Hepatocyte (in vitro differentiated cells): ENCODE measurements at places on chromosomes 7 and 10.

DNA sequence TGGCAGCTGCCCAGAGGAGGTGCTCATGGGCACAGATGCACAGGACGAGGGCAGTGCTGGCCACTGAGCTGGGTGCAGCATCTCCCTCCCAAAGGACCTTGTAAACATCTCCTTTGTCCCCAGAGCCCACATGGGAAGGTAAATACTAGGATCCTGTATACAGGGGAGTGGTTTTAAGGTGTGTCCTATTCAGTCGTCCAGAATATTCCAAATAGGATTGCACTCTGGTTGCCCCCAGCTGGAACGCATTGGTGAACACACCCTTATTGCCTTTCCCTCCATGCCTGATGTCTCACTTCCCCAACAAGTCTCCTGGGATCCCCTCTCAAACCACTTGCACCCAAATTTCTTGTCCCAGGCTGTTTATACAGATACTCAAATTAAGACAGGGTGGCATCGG lies 152.0 kb upstream of the PCBD1 start:
- DNase-seq = no peak

DNA sequence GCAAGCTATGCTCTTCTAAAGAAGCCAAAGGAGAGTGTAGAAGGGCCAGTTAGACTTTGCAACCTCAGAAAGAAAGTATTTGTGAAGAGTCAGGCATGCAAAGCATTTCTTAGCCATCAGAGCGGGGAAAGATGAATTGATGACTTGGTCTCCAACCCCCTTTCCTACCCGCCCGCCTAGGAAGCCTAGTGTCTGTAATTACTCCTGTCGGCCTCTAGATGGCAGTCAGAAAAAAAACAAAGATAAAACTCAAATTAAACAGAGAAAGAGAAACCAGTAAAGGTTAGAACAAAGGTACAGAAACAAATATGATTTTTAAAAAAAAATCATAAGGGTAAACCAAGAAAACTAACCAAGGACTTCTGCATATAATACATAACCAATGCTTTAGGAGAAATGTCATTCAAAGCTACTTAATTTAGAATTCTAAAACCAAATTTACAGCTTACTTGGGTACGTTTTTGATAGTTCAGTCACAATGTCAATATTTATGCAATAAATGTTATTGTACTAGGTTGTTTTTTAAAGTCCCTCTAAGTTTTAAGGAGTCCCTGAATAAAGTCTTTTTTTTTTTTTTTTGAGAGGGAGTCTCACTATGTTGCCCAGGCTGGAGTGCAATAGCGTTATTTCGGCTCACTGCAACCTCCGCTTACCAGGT lies 97.6 kb downstream of the LYZL1 start:
- peak; percentile 37 for DNase-seq

DNA sequence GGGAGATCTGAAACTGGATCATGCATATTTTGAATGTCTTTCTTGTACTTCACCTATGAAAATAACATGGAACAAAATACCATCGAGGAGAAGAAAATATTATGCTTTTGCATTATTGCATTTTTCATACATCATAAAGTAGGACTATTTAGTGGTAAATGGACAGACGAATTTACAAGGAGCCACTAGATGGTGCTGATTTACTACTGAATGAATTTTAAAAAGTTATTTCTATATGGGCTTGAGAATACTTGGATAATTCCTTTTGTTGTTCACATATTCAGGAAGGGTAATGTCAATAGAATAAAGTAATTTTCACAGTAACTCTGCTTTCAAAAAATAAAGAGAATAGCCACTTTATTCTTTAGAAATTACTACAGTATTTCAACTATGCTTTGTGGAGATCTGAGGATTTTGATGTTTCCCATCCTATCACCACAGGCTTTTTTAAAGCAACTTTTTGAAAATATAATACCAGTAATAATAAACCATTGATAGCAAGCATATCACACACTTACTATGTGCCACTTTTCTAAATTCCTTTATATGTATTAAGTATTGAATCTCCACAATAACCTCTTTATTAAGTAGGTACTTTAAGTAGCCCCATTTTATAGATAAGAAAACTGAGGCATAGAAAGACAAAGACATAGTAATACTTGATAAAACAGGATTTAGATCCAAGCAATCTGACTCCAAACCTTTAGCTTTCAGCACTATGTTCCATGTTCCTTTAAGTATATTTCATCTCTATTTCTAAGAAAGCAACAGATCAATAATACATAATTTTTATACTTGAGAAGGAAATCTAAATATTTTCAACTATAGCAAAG lies 38.6 kb downstream of the NEBL start:
- DNase-seq = peak; percentile 41

- no peak for DNase-seq
Measured at GRCh38 chr10:100655326-100655759, 90.0 kb upstream of the PAX2 start.

DNA sequence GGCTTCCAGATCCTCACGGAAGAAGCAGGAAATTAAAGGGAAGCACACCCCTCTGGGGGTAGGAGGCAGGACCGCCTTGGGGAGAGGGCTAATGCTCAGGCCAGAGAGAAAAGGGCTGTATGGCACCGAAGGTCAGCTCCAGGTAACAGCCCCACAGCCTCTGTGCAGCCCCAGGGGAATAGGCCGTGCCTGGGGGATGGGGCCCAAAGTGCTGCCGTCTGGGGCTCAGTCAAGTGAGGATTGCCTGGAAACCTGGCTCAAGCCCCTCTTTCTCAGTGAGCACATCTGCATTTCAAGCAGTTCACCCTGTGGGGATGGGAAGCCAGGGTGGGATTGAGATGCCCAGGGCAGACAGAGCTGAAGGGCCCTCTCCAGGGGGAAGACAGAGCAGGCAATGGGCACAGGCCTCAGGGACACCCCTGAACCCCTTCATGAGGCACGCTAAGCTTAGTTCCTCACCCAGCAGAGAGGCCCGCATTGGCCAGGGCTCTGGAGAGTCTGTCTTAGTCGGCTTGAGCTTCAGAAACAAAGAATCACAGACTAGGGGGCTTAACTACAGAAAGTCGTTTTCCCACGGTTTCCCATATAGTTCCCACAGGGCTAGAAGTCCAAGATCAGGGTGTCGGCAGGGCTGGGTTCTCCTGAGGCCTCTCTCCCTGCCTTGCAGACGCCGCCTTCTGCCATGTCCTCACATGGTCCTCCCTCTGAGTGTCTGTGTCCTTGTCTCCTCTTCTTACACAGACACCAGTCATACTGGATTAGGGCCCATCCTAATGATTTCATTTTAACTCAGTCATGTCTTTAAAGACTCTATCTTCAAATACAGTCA lies 118.2 kb downstream of the PTPN20 start:
- no peak for DNase-seq

GRCh38 chr7:17618652-17618974 lies 320.2 kb downstream of the AHR start:
- peak; percentile 54 for DNase-seq
